ENCODE measurements at places on chromosomes 5 and 9. TPM values are rescaled to one million over a fixed set of nuclear protein-coding genes. Genes with fewer than 3 reads are reported as not detected.
A peak's percentile ranks its signal among the peaks of the same experiment; 100 is the strongest.

GRCh38 chr5:53906736-53907135 lies 346.3 kb downstream of the NDUFS4 start:
- H3K36me3 ChIP-seq: no peaks in the 10 kb centered on the region
- no peak overlapping the region for H3K4me3 ChIP-seq
- no peaks in the 10 kb centered on the region for H3K4me1 ChIP-seq
- H3K27ac ChIP-seq: no peak overlapping the region
- no peak for DNase-seq
- no peaks in the 10 kb centered on the region for H3K27me3 ChIP-seq

Gene ARHGEF37
- 14.2 TPM for total RNA-seq

GRCh38 chr5:157816682-157817386 lies 42.1 kb downstream of the CLINT1 start:
- H3K4me1 ChIP-seq: peaks cover 8% of the 10 kb centered on the region
- peaks cover 28% of the 10 kb centered on the region for H3K36me3 ChIP-seq
- no peak overlapping the region for H3K27ac ChIP-seq
- H3K4me3 ChIP-seq: no peak overlapping the region

- H3K36me3 ChIP-seq: no peaks in the 10 kb centered on the region
- no peak overlapping the region for H3K4me3 ChIP-seq
- no peak overlapping the region for H3K27ac ChIP-seq
Measured at GRCh38 chr5:137273511-137273910, 225.6 kb downstream of the SPOCK1 start.

Gene VCP
- 137 TPM for total RNA-seq

- H3K27me3 ChIP-seq: no peaks in the 10 kb centered on the region
- DNase-seq: peak; percentile 40
- no peak overlapping the region for H3K4me3 ChIP-seq
- no peak overlapping the region for H3K27ac ChIP-seq
- H3K4me1 ChIP-seq: peaks cover 5% of the 10 kb centered on the region
- H3K36me3 ChIP-seq: no peaks in the 10 kb centered on the region
Measured at GRCh38 chr5:124880903-124881697, 134.7 kb upstream of the ZNF608 start.

DNA sequence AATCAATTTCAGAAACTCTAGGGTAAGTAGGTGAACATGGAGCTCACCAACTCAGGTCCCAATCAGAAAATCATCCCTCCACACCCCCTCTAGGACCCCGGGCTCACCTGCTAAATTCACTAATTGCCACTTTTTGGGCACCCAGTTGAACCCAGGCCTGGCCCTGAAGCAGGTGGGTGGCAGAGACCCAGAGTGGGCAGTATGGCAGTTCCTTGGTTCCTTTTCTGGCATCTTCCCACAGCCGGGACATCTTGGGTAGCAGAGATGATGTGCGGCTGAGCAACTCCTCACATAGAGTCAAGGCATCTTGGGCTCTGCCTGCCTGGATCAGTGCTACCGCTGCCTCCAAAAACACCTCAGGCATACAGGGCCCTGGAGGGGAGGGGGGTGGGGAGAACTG lies 2.9 kb upstream of the VCP start:
- DNase-seq: no peak
- H3K27me3 ChIP-seq: no peaks in the 10 kb centered on the region
- peaks cover 20% of the 10 kb centered on the region for H3K4me1 ChIP-seq

Gene PCDHB3
- 0.82 TPM for total RNA-seq

GRCh38 chr9:21432672-21433425 lies 7.4 kb upstream of the IFNA1 start:
- no peaks in the 10 kb centered on the region for H3K27me3 ChIP-seq
- H3K36me3 ChIP-seq: no peaks in the 10 kb centered on the region
- no peak overlapping the region for H3K27ac ChIP-seq
- DNase-seq: no peak
- no peak overlapping the region for H3K4me3 ChIP-seq
- H3K4me1 ChIP-seq: no peaks in the 10 kb centered on the region

DNA sequence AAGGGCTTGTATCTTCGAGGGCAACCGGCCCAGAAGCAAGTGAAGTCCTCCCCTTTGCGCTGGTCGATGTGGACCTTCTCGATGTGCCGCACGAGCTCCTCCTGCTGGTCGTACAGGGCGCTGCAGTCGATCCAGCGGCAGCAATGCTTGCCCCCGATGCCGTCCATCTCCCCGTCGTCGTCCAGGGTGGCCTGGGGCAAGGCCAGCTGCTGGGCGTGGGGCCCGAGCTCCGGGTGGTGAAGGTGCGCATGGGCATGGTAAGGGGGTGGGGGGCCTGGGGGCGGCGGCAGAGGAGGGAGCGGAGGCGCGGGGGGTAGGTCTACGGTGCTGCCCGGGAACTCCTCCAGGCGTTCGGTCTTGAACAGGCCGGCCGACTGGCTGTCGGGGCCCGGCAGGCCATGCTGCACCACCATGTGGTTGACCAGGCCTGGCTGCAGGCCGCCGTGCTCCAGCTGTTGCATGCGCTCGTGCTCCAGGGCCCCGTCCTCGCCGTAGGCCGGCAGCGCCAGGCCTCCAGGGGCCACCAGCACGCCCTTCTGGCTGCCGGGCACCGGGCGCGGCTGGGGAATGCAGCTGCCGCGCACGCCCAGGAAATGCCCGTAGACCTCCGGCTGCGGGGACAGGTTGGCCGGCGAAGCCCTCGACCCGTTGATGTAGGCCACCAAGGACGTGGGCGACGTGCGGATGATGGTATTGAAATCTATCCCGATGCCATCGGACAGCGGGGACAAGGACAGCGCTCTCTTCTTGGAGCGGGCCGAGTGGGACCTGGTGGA lies 181.8 kb downstream of the GLIS3 start:
- peaks cover 10% of the 10 kb centered on the region for H3K4me1 ChIP-seq
- no peak overlapping the region for H3K4me3 ChIP-seq
- no peaks in the 10 kb centered on the region for H3K36me3 ChIP-seq
- H3K27ac ChIP-seq: no peak overlapping the region
- peak; percentile 19 for DNase-seq

Gene TMC1
- not detected for total RNA-seq

- H3K27me3 ChIP-seq: no peaks in the 10 kb centered on the region
- no peaks in the 10 kb centered on the region for H3K4me1 ChIP-seq
- H3K36me3 ChIP-seq: no peaks in the 10 kb centered on the region
- H3K27ac ChIP-seq: no peak overlapping the region
- DNase-seq: no peak
Measured at GRCh38 chr9:81408951-81409350, 280.4 kb downstream of the TLE1 start.

Data from transverse colon (tissue), 4 donors.